ENCODE measurements at places on chromosomes 5 and 9.

GRCh38 chr5:73286896-73287295 is 113.9 kb downstream of the TMEM174 start:
- DNase-seq: no peak

DNA sequence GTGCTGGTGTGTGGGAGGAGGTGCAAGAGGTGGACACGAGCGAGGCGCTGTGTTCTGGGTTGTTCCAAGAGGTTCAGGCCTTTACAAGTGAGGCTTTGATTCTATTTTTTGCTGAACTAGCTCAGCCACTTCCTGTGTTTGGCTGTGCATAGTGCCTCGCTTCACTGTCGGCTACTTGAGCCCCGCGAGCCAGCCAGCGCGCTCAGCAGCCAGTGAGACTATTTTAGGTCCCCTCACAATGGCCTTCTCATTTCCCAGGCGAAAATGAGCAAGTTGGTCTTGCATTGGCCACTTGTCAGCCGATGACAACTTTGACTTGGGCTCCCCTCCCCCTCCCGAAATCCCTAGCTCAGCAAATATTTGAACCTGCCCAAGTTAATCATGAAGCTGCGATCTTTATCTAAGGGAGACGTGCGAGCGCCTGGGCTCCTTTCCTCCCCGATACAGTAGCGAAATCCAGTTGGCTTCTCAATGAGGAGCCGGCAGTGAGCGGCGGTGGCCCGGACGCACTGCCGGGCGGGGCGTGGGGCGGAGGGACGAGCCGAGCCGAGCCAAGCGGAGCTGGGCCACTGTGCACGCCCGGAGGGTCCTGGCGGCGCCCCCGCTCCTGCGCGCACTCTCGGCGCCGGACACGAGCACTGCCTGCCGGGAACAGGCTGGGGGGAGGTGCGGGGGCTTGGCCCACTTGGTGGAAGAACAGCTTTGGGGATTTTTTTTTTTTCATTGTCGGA is 72.6 kb downstream of the PIK3R1 start:
- DNase-seq: peak; percentile 78

DNA sequence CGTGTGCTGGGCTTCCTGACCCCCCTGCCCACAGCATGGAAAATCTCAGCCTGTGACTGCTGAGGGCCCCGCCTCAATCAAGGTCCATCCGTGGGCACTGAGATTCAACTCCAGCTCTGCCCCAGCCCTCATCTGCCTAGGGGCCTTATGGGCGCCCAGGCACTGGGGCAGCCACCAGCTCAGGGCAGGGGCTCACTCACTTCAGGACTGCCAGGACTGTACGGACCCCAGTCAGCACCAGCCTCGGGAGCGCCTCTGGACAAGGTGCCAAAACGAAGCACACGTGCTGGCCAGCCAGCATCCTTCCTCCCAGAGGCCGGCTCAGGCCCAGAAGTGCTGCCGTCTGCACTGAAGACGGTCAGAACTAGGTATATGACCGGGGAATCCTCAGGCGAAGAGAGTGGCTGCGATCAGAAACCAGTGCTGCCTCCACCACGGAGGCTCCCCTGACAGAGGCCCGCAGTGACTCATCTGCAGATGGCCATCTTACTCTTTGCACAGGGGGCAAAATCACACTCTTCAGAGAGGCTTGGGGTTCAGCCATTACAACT is 19.6 kb downstream of the CLPTM1L start:
- no peak for DNase-seq

DNA sequence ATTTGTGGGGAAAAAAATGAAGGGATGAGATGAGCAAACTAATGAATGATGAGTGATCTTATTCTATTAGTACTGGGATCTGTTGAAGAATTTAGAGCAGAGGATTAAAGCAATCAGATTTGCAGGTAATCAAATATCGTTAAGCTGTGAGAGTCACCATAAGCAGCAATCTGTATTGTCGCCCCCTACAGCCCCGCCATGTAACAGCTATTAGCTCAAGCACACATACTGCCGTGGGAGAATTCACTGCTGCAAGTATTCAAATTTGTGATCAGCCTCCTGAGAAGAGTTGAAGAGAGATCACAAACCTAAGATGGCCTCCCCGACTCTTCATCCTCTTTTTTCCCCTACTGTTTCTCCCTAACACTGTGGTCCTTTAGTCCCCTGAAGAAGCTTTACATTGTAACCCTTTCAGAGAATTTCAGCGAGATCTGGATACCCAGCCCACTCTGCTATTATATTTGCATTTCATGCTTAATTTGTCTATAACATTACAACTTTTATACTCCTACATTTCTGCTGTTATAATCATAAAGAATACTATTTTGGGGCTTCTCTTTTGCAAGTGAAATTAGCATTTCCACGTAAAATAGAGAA is 28.5 kb upstream of the PHF24 start:
- DNase-seq: peak; percentile 6
